Spinal cord (tissue), 10 donors: ENCODE measurements at places on chromosomes 3 and 15. TPM values are rescaled to one million over a fixed set of nuclear protein-coding genes. Genes with fewer than 3 reads are reported as not detected.

Gene STRA6
- 9.4 TPM for total RNA-seq

Gene UTS2B
- total RNA-seq = 1.5 TPM

Gene TIGIT
- 0.17 TPM for total RNA-seq

Gene ARL14
- total RNA-seq = not detected

Gene CPLX3
- total RNA-seq = 0.20 TPM

Gene SORD
- total RNA-seq = 13.5 TPM

Gene AADACL2
- not detected for total RNA-seq

Gene CPN2
- not detected for total RNA-seq
